ENCODE measurements at places on chromosomes 12 and 14. TPM values are rescaled to one million over a fixed set of nuclear protein-coding genes. Genes with fewer than 3 reads are reported as not detected.

PRPH gene
- not detected for total RNA-seq

USP5 gene
- total RNA-seq = 98.1 TPM

ADAM20 gene
- total RNA-seq = 0.27 TPM

GRCh38 chr12:102430661-102431060, 49.7 kb downstream of the IGF1 start:
- H3K4me3 ChIP-seq = no peak overlapping the region
- DNase-seq = peak; percentile 56
- peak overlapping the region; percentile 49 for H3K27ac ChIP-seq
- peaks cover 17% of the 10 kb centered on the region for H3K4me1 ChIP-seq

DNA sequence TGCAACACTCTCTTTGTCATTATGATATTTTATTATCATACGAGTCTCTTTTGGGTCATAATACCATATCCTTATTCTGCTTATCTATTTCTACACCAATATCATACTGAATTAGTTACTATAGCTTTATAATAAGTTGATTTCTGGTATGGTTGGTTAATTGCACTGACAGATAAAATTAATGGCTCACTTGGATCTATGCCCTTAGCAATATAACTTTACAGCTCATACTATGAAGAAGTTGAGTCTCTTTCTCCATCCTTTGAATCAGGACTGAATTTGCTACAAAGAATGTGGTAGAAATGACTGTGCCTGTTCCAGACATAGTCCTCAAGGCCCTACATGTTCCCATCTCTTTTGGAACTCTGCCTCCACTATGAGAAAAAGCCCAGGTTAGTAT, 139.7 kb upstream of the DYRK2 start:
- DNase-seq = no peak
- H3K36me3 ChIP-seq = no peaks in the 10 kb centered on the region
- no peaks in the 10 kb centered on the region for H3K27me3 ChIP-seq
- H3K4me3 ChIP-seq = no peak overlapping the region
- no peak overlapping the region for H3K27ac ChIP-seq

All from psoas muscle (tissue), 8 donors.